ENCODE measurements at places on chromosomes 3 and 15.
A peak's percentile ranks its signal among the peaks of the same experiment; 100 is the strongest.

GRCh38 chr15:79193103-79193502 lies 89.4 kb upstream of the ANKRD34C start:
- DNase-seq, result no peak

DNA sequence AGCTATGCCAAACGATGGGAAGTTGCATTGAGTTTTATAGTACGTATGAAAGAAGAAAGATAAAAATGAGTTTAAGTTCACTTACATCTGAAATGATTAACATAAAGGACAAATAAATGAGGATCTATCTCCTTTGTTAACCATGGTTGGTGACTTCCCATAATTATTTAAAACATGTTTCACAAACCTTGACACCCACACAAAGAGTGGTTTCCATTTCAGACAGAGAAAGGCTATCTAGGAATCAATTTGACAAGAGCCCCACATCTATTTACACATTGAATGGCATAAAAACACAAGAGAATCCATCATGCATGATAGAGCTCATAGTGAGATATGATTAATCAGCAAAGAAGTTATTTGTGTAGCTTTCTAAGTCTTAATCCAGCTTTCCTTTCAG lies 14.2 kb upstream of the MTMR10 start:
- no peak for DNase-seq

GRCh38 chr3:143127801-143128200 lies 8.2 kb downstream of the CHST2 start:
- DNase-seq, result no peak

DNA sequence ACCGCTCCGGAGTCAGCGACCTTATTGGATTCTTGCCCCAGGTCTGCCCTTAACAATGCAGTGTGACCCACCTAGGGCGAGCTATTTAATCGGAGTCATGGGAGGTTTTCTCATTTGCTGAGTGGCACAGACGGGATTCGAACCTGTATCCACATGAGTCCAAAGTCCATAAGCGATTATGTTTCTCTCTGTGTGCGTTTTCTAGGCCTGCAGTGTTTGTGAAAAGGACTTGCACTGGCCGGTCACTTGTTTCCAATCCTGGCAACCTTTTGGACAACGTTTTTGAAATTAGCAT lies 691 bp upstream of the HDGFL3 start:
- DNase-seq, result no peak

DNA sequence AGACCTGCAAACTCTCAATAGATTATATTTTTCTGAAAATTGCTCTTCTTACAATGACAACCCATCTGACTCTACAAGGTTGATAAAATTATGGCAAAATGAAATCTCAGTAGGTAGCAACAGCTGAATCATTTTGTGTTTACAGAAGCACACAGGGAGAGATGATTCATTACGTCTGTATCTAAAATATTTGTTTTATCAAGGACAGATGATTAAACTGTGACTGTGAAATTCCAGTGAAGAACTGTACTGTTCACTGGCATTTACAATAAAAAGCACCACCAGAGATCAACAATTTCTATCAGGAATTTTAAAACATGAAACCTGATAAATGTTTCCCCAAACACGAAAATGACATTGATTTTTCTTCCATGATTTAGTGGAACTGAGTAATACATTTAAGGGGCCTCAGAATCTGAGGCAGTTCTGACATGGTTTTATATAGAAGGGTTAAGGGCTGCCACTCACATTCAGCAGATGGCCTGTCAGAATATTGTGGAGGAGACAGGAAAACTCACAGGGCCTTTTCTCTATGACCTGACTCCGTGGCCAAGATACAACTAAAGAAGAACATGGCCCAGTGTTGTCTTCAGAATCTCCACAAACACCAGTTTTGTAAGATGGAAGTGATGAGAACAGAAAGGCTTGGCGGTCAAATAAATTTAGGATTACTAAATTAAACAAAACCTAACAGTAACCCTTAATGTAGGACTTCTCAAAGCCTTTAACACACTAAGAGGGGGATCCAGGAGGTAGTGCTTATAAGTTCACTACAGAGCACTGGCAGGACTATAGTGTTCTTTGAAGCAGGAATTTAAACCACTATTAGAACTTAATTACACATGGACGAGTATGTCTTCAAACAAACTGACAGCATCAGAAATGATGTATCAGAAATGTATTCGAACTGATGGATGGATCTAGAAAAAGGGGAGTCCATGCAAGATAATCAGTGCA lies 25.9 kb downstream of the RAD18 start:
- no peak for DNase-seq

- DNase-seq, result no peak
These were observed 9.5 kb downstream of the RUVBL1 start for GRCh38 chr3:128113817-128114794.

- DNase-seq, result no peak
These were observed 5.3 kb downstream of the RAF1 start for GRCh38 chr3:12658593-12659058.

- DNase-seq, result no peak
These were observed 123.0 kb upstream of the NR2F2 start for GRCh38 chr15:96207377-96208006.

DNA sequence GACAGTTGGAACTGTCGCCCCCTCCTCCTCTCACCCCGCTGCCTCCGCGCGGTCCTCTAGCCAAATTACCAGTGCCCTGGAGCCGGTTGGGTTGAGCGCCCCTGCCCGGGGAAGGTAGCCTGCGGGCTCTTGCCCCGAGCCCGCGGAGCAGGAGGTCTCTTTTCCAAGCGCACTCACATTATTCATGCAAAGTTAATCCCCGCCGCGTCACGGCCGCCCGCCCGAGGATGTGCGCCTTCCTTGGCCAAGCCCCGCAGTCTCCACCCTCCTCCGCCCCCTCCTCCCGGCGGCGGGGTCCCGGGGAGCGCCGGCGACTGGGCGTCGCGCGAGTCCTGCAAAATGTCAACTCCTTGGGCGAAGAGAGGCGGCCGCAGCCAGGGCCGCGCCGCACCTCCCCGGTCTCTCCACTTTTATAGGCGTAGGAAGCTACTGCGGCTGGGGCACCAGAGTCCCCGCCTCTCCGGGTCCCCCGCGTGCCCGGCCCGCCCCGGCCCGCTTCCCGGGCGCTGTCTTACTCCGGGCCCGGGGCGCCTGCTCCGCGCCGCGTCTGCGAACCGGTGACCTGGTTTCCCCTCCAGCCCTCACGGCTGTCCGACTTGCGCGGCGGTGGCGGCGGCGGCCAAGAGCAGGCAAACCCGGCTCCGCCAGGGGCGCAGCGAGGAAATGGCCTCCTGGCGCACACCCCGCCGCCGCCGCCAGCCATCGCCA lies at the start of gene THRB:
Gene THRB (minus strand): TSS at position 233 of the 708 bp plus-strand sequence.
- DNase-seq, result peak; percentile 74

DNA sequence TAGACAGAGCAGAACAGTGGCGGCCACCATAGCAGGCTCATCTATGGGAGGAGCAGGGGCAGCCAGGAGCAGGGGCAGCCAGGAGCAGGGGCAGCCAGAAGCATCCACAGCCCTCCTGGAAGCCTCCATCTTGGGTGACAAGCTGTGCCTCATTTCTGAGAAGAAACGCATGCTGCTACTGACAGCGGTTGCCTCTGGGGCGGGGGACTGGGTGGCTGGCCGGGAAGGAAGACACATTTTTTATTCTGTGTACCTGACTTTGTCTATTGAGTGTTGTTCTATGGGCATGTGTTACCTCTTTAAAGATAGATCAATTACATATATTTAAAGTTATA lies 71.5 kb upstream of the KLF13 start:
- DNase-seq, result no peak

DNA sequence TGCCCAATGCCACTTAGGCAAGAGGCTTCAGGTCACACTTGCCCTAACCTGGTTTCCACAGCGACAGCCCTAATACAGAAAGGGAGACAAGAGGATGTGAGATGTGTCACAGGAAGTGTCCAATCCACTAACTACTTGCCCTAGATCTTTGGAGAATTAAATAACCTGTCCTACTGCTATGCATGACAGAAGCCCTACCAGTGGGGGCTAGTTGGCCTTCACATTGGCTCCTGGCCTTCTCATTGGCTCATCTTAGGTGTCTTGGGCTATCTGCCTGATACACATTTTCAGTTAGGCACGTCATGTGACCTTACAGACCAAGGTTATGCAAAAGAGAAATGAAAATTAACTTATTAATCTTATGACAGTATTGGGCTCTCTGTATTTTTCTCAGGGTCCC lies 449.9 kb downstream of the FHIT start:
- DNase-seq, result no peak

DNA sequence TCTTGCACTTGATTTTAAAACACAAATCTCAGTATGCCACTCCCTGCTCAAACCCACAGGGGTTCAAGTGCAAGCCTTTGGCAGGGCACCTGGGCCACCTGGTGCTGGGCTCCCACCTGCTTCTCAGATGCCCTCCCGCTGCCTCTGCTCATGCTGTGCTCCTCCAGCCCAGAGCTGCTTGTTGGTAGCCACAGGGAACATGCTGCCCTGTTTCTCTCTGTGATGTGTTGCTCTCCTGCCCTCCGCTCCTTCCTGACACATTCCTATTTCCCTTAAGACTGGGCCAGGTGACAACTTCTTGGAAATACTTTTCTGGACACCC lies 27.1 kb upstream of the KY start:
- no peak for DNase-seq

- DNase-seq, result no peak
These were observed 2.5 kb upstream of the PCLAF start for GRCh38 chr15:64383760-64384159.

- DNase-seq, result no peak
These were observed 11.5 kb upstream of the PARP14 start for GRCh38 chr3:122668930-122669730.
